ENCODE measurements at places on chromosomes 11 and 22.
A peak's percentile ranks its signal among the peaks of the same experiment; 100 is the strongest.

DNA sequence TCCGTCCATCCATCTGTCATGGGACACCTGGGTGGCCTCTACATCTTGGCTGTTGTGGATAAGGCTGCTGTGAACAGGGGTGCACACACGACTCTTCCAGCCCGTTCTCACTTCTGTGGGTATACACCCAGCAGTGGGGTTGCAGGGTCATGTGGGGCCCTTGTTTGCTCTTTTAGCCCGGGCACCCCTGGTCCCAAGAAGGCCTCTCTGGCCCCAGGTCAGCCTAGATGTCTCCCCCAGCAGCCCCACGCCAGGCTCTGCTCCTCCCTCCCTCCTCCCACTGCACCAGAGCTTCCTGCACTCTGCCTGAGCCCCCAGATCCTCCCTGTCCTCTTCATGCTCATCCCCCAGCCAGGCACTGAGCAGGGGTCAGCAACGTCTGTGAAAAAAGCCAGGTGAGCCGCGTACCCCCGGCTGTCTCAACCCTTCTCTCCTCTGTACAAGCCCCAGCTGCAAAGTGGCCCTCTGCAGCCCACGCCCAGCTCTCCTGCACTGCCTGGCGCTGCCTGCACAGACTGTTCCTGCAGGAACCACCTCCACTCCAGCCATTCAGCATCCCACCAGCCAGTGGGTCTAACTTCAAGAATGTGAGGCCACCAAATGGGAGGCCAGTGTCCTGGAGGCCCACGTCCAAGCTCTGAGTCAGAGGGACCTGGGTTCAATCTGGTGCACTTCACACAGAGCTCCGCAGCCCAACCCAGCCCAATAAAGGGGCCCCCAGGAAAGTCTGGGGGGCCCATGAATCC is 1508.9 kb downstream of the BRD1 start:
- no peak for DNase-seq

DNA sequence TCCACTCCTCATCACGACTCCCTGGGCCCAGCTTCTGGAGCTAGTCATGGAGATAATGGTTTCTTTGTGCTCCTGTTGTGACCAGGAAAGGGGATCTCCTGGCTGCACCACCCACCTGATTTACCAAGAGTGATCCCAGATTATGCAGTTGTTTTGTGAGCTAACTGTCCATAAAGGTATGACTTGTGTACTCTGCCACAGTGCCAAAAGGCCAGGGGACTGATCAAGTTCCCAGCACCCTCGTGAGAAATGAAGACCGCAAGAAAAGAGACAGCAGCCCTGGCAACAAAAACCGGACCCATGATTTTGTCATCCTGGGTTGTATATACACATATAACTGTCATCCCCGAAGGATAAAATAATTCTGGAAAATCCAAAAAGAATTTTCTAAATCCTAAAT is 26.6 kb downstream of the TUB start:
- DNase-seq = no peak

GRCh38 chr22:24952837-24953383 is 394 bp downstream of the KIAA1671 start:
- peak; percentile 49 for DNase-seq

DNA sequence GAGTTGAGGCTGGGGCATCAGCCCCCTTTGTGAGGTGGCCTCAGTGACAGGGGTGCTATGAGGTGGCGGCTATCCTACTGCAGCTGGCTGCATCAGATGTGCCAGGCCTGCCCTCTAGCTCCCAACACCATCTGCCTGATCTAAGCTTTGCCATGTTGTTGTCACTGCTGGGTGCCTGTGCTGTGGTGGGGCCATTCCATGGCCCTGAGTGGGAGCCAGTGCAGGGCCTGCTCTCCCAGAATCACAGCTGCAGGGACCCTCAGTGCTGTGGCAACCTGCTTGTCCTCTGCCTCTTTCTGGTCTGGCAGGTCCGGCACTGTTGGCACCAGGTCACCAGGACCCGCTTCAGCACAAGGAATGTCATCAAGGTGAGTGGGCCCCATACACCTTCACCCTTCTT is 1.8 kb upstream of the SNU13 start:
- no peak for DNase-seq

- DNase-seq = no peak
Measured at GRCh38 chr11:19947537-19948114, 212.6 kb downstream of the DBX1 start.

- DNase-seq = peak; percentile 79
Measured at GRCh38 chr11:63871962-63872799, 33.3 kb downstream of the MARK2 start.

DNA sequence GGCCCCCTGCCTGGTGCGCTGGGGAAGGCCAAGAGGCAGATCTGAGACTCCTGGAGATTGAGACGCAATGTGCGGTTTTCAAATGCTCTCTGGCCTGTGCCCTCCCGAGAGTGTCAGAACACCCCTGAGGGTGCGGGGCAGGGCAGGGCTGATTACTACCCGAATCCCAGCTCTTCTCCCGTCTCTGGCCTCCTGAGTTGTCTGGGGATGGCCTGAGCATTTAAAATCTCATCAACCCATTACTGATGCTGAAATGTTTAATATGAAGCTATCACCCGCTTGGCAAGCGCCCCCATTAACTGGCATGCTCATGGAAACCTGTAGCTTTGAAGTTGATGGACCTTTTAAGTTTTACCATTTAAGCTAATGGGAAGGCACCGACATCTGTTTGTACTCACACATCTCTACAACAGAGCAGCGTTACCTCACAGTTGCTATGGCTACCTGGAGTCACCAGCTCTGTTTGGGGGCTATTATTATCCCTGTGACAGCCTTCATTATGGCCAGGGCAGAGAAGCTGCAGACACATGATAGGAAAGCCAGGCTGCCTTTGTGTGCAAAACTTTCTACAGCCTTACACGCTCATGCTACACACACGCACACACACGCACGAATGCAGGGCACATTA is 3.6 kb upstream of the MB start:
- peak; percentile 71 for DNase-seq

GRCh38 chr22:33038131-33038772 is 19.9 kb downstream of the SYN3 start:
- no peak for DNase-seq

DNA sequence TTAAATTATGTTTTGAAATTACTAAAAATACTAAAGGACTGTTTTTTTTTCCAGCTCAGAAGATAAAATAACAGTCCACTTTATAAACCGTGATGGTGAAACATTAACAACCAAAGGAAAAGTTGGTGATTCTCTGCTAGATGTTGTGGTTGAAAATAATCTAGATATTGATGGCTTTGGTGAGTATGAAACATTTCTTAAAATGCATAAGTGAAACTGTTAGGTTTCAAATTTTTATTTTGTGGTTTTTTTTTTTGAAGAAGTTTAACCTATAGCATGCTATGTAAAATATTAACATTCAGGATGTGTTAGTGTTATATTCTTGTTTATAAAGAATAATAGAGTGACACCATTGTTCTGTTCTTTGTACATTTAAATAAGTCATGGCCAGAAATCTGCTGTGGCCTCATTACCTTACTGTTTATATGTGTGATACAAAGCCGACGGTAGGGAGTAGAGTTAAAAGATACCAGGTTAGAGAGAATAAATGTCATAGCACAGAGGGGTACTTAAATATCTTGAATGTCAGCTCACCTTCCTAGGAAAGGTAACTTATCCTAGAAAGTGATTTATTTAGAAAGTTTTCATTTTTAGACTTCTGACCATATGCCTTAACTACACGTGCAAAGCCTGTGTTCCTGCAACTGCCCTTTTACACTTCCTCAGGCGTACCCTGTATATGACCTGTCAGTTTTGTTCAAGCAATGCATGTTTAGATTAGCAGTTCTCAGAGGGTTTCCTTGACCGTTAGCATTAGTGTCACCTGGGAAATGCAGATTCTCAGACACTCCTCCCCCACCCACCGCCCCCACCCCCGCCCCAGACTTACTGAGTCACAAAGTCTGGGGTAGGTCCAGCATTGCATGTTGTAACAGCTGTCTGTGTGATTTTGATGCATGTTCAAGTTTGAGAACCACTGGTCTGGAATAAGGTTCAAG is 6.3 kb downstream of the FDX1 start:
- no peak for DNase-seq

- DNase-seq = no peak
Measured at GRCh38 chr11:129131316-129131715, 60.8 kb downstream of the ARHGAP32 start.

DNA sequence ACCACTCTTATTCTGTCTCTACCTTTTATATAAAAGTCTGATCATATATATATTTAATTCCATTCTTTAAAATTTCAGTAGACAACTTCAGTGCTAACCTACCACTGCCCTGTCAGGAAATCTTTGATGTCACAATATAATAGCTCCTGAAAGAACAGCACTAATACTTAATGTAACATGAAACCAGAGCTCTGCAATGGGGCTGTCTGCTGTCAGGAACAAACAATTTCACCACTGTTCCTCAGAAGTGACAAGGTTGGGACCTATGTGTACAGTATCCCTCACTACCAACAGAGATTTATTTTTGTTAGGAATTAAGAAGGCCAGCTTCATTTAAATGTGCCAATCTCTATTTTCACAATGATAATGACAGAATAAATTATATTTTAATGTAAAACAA is 165.5 kb upstream of the C11orf58 start:
- DNase-seq = peak; percentile 21

DNA sequence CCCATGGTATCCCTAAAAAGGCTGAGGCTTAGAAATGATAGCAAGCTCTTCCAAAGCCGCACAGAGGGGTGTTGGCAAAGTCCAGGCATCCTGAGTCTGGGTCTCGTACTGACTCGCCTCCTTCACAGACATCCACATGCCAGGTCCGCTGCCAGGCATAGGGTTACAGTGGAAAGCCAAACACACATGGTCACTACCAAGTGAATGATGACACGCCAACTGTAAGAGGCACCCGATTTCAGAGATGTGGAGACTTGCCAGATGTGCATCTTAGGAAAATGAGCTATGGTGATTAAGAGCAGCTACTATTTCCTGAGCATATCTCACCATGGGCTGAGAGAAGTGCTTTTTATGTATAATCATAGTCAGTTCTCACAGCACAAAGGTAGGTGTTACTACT is 314.9 kb downstream of the MIAT start:
- no peak for DNase-seq

- no peak for DNase-seq
Measured at GRCh38 chr22:45009606-45010531, at the start of gene PHF21B. TSS of gene PHF21B (minus strand) at chr22:45010005. CDS start at chr22:45009549, 456 bp downstream.

DNA sequence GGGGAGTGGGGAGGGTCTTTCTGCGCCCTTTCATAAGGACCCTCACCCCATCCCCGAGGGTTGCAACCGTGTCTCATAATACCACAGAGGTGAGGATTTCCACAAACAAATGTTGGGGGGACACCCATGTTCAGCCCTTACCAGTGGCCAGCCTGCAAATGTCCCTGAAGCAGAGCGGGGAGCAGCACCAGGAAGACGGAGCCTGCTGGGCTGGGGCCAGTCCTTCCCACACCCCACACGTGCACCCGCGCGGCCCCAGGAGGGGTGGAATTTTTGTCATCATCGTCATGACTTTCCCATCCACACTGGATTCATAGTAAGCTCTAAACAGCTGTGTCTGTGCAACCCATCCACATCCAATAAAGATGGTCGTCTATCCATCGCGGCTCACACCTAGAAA is 409.8 kb downstream of the BRD1 start:
- no peak for DNase-seq

DNA sequence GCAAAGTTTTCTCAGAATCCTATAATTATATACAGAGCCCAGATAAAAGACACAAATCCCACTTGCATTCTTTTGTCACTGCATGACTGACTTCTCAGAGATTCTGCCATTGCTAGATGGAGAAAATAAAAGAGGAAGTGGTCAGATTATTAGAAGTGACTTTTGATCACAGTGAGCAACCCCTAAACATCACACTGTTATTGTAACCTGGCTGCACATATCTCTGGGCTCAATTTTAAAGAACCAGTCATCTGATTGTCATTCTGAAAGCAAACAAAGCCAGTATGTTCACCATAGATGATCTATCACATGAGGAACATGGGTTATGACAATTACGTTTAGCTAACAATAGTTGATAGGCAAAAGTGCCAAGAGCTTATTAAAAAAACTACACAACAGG is 47.8 kb downstream of the COPB1 start:
- no peak for DNase-seq

GRCh38 chr11:43845816-43846215 is 34.8 kb upstream of the ALKBH3 start:
- no peak for DNase-seq

GRCh38 chr11:8577791-8578581 is 16.0 kb downstream of the STK33 start:
- no peak for DNase-seq

DNA sequence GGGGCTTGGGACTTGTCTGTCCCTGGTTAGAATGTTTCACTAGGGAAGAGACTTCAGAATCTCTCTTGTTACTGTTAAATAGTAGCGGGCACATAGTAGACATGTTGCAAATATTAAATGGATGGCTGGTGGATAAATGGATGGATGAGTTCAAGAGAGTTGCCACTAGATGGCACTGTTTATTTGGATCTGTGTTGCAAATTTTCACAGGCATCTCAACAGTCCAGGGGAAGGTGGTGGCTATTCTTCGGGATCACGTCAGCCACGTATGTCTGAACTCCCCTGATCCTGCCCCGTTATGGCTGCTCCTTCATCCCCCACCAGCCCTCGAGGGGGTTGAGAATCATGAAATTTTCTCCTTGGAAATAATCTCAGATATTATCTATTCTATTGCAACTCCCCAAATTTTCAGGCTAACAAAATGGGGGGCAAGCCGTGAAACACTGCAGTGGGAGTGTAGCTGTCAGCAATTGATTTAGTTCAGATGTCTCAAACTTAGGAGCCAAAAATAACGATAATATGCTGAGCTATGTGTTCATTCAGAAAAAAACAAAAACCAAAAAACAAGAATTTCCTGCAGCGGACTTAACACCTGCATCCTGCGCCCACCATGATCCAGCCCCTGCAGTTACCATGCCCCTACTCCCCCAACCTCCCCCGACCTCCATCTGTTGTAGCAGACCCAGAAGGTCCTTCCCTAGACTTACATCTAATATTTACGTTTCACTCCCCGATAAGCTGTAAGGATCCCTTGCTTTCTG is 29.1 kb upstream of the BIRC3 start:
- DNase-seq = peak; percentile 73

- DNase-seq = no peak
Measured at GRCh38 chr11:132058211-132058772, 687.9 kb downstream of the NTM start.

DNA sequence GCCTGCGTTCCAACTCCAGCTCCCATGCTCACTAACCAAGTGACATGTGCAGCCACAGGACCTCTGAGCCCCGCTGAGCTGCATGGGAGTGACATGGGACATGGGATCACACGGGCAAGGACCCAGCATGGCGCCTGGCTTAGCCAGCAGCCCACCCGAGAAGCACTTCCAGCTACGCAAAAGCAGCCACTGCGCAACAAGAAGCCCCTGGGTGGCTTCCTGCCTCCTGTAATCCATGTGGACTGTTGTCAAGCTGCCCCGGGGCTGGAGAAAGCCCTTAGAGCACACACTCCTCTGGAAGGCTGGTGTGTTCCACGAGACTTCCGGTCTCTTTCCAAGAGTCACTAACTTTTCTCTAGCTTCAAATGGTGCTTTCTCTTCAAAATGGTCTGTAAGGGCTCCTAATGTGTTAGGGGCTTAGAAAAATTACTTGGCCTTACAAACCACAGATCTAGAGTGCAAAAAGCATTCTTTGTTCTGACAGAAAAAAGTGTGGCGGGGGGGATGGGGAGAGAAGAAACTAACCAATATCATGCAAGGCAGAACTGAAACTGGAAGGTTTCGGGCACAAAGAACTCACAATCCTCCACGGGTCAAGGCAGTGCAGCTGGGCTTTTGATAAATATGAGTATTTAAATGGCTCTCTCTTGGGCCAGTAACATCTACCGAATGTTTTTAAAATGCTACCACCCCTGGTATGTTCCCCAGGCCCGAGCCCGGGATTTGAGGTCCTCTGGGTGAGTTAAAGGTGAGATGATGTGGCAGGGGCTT is 5.5 kb downstream of the C11orf24 start:
- no peak for DNase-seq
